Colonic mucosa (tissue), 4 donors: ENCODE measurements at places on chromosomes 3 and 15. TPM values are rescaled to one million over a fixed set of nuclear protein-coding genes. Genes with fewer than 3 reads are reported as not detected.

DNA sequence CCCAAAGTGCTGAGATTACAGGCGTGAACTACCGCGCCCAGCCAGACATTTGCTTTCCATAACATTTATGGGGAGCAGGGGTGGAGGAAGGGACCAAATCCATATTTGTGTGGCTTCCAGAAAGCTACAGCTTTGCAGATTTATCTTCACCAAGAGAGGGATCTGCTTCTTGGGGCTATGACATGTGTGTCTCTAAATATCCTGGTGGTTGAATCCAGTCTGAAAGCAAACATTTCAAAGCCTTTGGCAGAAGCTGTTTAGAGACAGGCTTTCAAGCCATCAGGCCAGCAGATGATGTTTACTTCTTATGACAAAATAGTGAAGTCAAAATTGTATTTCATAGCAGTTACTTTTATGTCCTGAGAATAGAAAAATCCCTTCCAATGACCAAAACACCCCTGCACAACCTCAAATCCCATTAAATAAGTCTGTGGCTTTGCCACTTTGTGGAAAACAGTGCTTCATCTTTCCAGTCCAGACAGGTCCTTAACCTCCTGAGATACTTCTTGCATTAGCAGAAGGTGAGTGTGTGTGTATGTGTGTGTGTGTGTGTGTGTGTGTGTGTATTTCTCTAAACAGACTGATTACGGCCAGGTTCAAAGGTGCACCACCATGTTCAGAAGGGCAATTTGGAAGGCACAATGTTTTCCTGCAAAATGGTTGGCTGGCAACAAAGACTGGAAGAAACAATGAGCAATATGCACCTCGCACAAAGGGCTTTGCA lies 191.4 kb upstream of the LRIG1 start:
- H3K4me3 ChIP-seq, result no peak overlapping the region
- H3K27ac ChIP-seq, result no peak overlapping the region
- peak; percentile 34 for DNase-seq

DNA sequence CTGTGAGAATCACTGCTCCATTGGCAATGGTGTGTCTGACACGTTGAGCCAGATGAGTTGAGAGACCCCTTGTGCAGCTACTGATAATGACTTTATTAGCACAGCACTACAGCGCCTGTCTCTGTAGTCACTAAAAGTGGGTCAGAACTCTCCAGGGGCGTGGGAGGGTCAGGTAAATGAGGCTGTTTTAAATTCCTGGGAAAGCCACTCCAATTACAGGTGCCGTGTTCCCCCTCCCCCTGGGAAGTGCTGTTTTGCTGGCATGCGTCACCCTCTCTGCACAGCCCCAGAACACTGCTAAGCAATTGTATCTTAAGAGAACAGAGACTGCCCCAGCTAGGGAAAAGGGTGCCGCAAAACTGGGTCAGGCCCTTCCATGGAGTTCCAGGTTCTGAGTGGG lies 21.5 kb upstream of the CPNE9 start:
- no peak overlapping the region for H3K4me3 ChIP-seq
- DNase-seq, result no peak
- H3K27ac ChIP-seq, result no peak overlapping the region

MEX3B gene
- 0.72 TPM for total RNA-seq

- H3K4me1 ChIP-seq, result peaks cover 4% of the 10 kb centered on the region
- H3K4me3 ChIP-seq, result no peak overlapping the region
- H3K27ac ChIP-seq, result no peak overlapping the region
Observed at GRCh38 chr3:86993704-86994103, 2.8 kb upstream of the VGLL3 start.

CHMP2B gene
- 103 TPM for total RNA-seq

DNA sequence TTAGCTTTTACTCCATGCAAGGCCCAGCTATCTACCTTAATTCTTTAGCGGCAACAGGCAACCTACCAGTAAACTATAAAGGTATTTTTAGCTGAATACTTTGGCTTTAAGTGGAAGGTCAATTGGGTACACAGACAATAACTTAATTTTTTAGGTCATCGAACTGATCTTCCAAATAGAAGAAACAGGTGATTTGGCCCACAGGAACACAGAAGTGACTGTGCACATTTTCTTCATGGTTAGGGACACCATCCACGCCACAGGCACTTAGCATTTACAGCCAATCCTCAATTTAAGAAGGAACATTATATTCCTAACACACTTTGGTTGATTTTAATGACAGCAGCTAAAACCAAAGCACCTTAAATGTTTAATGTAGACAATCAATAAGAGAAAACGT lies 1.9 kb downstream of the ARPP19 start:
- no peak for DNase-seq
- no peak overlapping the region for H3K27ac ChIP-seq
- no peaks in the 10 kb centered on the region for H3K27me3 ChIP-seq
- no peaks in the 10 kb centered on the region for H3K36me3 ChIP-seq
- peak overlapping the region; percentile 51 for H3K4me3 ChIP-seq

- no peak overlapping the region for H3K4me3 ChIP-seq
- DNase-seq, result no peak
- H3K27me3 ChIP-seq, result no peaks in the 10 kb centered on the region
- H3K36me3 ChIP-seq, result no peaks in the 10 kb centered on the region
- H3K27ac ChIP-seq, result no peak overlapping the region
Observed at GRCh38 chr15:41895491-41895890, 1.6 kb upstream of the SPTBN5 start.

GRCh38 chr3:106380232-106380631 lies 511.4 kb upstream of the CBLB start:
- H3K4me1 ChIP-seq, result no peaks in the 10 kb centered on the region
- H3K36me3 ChIP-seq, result no peaks in the 10 kb centered on the region
- H3K27me3 ChIP-seq, result no peaks in the 10 kb centered on the region
- no peak for DNase-seq
- no peak overlapping the region for H3K4me3 ChIP-seq

DNA sequence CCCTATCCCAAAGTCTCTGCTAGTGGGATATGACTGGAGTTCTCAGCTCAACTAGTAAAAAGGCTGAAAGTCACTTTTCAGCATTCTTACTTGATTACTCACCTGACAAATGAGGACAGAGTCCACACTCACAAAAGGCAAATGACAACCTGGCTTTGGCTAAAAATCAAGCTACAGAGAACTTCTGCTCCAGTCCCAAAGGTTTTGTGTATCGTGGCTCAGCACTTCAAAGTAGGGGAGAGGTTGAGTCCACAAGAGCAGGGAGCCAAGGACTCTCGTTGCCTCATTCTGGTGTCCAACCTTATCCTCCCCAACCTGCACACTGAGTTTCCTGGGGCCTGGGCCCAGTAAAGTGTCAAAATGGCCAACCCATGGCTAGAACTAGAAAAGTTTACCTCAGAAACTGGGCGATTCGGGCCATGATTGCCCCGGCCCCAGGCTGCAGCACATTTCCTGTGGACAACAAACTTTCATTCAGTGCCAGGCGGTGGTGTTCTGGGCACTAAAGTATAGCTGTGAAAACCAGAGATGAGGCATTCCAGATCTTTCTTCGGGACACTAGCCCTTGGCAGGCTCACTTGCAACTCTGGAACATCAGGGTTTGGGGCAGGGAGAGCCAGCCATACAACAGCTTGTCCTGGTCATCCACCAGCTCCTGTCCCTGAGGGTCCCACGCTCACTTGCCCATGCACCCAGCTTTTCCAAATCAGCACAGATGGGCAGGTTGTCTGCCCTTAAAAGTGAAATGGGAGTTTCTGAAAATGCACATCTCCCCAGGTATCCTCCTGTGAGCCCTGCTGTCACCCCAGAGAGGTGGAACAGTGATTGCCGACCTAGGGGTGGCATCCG lies 3.1 kb downstream of the ACAA1 start:
- H3K27me3 ChIP-seq, result no peaks in the 10 kb centered on the region
- peak; percentile 70 for DNase-seq
- peak overlapping the region; percentile 71 for H3K27ac ChIP-seq

ASB14 gene
- not detected for total RNA-seq

CD80 gene
- total RNA-seq, result 0.30 TPM

SLC35A5 gene
- total RNA-seq, result 24.3 TPM

WDR72 gene
- total RNA-seq, result 0.08 TPM

DNA sequence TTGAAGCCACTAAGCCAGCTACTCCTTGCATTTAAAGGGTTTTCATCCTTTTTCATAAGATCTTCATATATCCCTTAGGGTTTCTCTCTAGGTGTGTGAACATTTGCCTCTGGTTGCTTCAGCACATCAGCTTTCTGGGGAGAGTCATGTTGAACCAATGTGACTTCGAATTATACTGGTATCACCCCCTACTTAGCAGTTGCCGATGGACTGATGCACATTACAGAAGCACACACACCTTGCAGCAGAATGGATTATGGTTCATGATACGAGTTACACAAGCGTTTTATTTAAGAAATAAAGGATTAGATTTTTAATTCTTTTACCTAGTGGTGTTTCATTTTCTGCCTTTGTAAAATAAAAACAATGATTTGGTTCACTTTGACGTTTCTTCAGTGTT lies 39.6 kb downstream of the FBXO22 start:
- H3K4me1 ChIP-seq, result no peaks in the 10 kb centered on the region
- DNase-seq, result no peak
- no peak overlapping the region for H3K4me3 ChIP-seq
- H3K27me3 ChIP-seq, result no peaks in the 10 kb centered on the region
- H3K36me3 ChIP-seq, result no peaks in the 10 kb centered on the region
- no peak overlapping the region for H3K27ac ChIP-seq

SGO1 gene
- total RNA-seq, result 19.5 TPM

PLD1 gene
- total RNA-seq, result 49.6 TPM

DNA sequence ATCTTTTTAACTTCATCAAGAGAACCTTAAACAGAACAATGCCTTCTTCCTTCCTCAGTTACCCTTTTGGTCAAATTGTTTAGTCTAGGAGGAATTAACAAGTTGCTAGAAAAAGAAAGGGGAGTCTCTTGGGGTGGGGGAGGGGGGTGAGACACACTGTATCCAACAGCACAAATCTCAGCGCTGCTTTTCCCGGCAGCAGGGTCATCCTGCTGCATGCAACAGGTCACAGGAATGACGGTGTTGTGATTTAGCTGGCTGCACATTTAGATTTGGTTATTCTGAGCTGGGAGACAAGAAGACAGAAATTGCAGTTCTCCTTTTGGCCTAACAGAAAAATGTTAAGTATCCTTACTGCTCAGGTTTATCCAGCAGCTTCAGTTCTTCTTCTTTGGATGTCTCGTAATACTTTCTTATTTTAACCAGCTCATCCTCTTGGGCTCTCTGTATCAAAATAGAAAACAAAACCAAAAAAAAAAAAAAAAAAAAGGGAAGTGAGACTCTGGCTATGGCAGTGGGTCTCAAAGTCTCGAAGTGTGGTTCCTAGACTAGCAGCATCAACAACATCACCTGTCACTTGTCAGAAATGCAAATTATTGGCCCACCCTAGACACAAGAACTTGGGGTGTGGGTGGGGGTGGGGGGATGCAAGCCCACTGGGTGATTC lies 190.5 kb downstream of the GREM1 start:
- H3K27me3 ChIP-seq, result no peaks in the 10 kb centered on the region
- no peak for DNase-seq
- H3K4me3 ChIP-seq, result no peak overlapping the region
- no peak overlapping the region for H3K27ac ChIP-seq
- no peaks in the 10 kb centered on the region for H3K36me3 ChIP-seq

DNA sequence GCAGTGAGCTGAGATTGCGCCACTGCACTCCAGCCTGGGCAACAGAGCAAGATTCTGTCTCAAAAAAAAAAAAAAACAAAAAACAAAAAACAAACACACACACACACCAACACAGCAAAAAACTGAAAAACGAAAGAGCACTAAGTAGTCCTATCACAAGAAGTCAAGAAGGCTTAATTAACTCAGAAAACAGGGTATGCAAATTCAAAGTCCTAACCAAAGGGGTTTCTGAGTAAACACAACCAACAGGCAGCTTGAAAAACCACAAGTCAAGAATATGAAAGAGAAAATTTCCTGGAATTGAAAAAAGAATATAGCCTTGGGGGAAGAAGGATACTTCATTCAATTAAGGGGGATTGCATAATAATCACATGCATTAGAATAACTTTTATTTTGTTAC lies 37.7 kb upstream of the PARP14 start:
- no peaks in the 10 kb centered on the region for H3K36me3 ChIP-seq
- DNase-seq, result no peak
- H3K27ac ChIP-seq, result no peak overlapping the region

BSN gene
- total RNA-seq, result 0.17 TPM

DNA sequence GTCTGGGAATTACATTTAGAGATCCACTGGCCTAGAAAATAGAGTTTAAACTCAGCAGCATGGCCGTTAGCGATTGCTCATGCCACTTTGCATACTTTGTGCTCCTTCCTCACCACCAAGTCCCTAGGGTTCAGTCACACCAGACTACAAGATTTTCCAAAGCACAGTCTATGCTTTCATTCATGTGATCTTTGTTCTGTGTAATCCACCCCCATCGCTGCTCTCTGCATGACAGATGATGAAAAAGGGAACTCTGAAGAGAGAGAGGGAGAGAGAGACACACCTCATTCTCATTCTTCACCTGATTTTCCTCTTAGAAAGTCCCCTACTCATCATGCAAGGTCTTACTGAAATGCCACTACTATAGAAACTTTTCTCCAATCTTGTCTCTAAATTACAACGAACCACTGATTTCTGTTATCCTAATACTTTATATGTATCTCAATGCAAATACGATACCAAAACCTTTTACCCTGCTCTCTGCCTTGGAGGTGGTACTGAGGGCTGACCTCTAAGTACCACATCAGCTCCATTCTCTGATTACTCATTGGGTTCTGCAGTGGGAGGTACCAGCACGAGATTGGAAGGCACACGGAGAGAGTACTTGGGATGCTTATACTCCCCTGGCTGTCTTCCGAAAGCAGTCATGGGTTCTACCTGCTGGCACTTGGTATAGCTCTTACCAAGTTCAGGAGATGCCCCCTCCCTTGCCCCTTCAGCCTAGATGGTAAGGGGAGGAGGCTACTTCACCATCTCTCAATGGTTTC lies 1.1 kb upstream of the PARP15 start:
- H3K4me1 ChIP-seq, result no peaks in the 10 kb centered on the region
- no peak overlapping the region for H3K4me3 ChIP-seq
- peaks cover 5% of the 10 kb centered on the region for H3K36me3 ChIP-seq
- H3K27ac ChIP-seq, result no peak overlapping the region

- H3K4me1 ChIP-seq, result no peaks in the 10 kb centered on the region
- H3K27me3 ChIP-seq, result no peaks in the 10 kb centered on the region
- peak overlapping the region; percentile 71 for H3K4me3 ChIP-seq
- H3K36me3 ChIP-seq, result peaks cover 6% of the 10 kb centered on the region
- no peak overlapping the region for H3K27ac ChIP-seq
- no peak for DNase-seq
Observed at GRCh38 chr3:53880396-53881345, 1.3 kb downstream of the ACTR8 start.

- no peak overlapping the region for H3K27ac ChIP-seq
- H3K4me3 ChIP-seq, result no peak overlapping the region
- no peaks in the 10 kb centered on the region for H3K36me3 ChIP-seq
- H3K27me3 ChIP-seq, result no peaks in the 10 kb centered on the region
Observed at GRCh38 chr3:112654979-112655378, 14.0 kb upstream of the CCDC80 start.

TGFBR2 gene
- 53.5 TPM for total RNA-seq

SKOR1 gene
- 0.10 TPM for total RNA-seq

GRCh38 chr3:29745232-29745870 lies 464.5 kb downstream of the RBMS3 start:
- H3K4me3 ChIP-seq, result no peak overlapping the region
- H3K27me3 ChIP-seq, result no peaks in the 10 kb centered on the region
- no peak overlapping the region for H3K27ac ChIP-seq
- no peaks in the 10 kb centered on the region for H3K36me3 ChIP-seq
- no peak for DNase-seq

SPESP1 gene
- 5.9 TPM for total RNA-seq

STXBP5L gene
- total RNA-seq, result 0.22 TPM
